ENCODE measurements at places on chromosomes 11 and 22.

- no peak for DNase-seq
These were observed 72.7 kb downstream of the RAB38 start for GRCh38 chr11:88102598-88102934.

DNA sequence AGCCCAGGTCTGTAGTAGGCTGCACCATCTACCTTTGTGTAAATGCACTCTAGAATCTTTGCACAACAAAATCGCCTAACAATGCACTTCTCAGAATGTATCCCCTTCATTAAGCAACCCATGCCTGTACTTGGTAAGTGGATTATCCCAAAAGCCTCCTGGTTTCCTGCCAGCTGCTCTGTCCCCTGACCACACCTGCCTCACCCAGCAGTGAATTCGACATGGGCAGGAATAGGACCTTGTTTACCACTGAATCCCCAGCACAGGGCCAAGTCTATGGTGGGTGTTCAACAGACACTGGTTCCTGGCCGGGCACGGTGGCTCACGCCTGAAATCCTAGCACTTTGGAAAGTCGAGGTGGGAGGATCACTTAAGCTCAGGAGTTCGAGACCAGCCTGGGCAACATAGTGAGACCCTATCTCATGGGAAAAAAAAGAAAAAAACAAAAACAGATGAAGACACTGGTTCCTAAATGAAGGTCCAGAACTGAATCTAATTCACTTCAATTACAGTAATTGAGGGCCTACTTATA, 5.1 kb upstream of the SYCE3 start:
- no peak for DNase-seq

DNA sequence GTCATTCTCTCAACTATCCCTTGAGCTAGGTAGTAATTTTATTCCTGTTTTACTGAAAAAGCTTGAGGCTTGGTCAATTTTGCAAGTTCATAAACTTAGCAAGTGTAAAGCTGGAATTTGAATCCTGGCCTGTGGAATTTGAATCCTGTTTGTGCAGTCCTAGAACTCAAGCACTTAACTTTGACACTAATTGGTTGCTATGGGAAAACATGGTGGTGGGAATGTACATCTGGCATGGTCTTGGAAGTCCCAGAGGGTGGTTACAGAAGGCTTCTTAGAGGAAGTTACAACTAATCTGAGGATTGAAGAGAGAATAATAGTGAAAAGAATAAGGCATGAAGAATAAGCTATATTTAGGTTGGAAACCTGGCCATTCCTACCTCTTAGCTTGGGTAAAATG, 66.5 kb upstream of the LIN7C start:
- DNase-seq: no peak

GRCh38 chr11:12901272-12901671, 107.8 kb upstream of the RASSF10 start:
- DNase-seq: no peak

DNA sequence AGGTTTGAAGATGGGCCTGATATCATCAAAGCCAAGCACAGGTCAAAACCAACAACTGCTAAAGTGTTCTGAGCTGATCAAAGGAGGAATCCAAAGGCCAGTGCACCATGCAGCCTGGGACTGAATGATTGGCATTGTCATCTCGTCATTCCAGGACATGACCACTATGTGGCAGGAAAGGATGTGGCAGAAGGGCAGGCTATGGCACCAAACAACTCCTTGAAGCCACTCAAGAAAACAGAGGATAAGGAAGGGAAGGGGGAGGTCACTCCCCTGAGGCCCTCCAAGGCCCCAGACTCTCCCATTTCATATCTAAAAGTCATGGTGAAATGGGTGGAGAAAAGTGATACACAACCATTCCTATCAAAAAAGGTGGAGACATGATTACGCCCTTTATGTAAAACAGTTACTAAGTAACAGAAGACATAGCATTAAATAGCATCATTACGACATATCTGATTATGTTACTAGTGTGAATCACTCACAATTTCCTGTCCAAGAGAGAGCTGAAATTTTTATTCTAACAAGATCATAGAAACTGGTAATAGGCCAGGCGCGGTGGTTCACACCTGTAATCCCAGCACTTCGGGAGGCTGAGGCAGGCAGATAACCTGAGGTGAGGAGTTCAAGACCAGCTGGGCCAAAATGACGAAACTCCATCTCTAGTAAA, 49.3 kb downstream of the AHNAK start:
- no peak for DNase-seq

DNA sequence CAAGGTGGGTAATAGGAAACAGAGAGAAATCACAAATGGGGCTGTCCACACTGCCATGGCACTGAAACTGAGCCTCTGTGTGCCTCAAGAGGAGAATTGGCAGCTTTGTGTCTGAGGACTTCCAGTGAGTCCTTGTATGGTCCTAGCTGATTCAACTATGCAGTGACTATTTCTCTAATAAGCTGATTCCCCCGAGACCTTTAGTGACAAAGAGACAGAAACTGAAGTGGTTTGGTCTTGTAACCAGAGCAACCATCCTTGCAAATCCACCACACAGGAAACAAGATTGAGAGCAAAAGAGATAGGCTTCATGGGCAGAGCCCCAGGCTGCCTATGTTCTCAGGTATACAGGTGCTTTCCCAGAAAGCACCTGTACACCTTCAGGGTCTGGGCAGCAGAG, 1038.5 kb downstream of the NTM start:
- no peak for DNase-seq

DNA sequence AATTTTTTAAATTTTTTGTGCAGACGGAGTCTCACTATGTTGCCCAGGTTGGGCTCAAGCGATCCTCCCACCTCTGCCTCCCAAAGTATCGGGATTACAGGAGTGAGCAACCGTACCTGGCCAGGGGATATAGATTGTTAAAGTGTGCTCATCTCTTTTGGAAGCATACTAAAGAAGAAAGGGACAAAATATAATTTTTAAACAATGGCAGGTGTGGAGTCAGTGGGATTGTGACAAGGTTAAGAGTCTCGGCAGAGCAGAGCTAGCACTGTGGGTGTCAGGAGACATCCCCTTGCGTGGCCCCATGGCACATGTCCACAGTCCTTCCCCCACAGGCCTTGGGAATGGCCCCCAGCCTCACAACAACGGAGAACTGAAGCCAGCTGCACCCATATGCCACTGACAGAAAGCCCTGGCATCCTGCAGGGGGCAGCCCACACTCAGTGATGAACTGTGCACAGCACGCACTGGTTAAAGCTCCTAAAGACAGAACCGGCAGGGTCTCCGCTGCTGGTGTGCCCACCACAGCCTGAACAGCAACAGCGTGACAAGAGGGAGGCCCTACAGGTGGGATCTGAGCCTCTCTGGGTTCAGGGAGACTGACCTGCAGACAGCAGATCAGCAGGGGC, 29.9 kb downstream of the SERPIND1 start:
- no peak for DNase-seq

- DNase-seq: no peak
These were observed 48.5 kb upstream of the PPP2R1B start for GRCh38 chr11:111814557-111815320.

- no peak for DNase-seq
These were observed 14.4 kb upstream of the ST3GAL4 start for GRCh38 chr11:126340960-126341606.

DNA sequence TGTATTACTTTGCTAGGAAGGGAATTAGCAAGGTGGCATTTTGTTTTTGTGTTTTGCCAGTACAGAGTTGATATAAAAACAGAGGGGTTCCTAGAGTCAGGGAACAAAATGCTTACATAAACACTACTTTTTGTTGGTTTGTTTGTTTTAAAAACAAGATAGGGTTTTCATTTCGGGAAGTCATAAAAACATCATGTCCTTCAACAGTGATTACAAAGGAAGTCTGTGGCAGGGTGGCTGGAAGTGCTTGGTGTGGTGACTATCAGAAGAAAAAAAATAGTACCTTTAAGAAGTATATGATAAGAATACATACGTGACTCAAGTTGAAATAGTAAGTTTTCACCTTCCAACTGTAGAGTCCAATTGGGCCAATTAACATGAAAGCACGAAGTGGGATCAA, 1.2 kb upstream of the IL18 start:
- no peak for DNase-seq

GRCh38 chr11:95977534-95978174, 53.7 kb upstream of the MTMR2 start:
- DNase-seq: no peak

GRCh38 chr22:19464546-19464945, 14.4 kb downstream of the UFD1 start:
- DNase-seq: no peak

DNA sequence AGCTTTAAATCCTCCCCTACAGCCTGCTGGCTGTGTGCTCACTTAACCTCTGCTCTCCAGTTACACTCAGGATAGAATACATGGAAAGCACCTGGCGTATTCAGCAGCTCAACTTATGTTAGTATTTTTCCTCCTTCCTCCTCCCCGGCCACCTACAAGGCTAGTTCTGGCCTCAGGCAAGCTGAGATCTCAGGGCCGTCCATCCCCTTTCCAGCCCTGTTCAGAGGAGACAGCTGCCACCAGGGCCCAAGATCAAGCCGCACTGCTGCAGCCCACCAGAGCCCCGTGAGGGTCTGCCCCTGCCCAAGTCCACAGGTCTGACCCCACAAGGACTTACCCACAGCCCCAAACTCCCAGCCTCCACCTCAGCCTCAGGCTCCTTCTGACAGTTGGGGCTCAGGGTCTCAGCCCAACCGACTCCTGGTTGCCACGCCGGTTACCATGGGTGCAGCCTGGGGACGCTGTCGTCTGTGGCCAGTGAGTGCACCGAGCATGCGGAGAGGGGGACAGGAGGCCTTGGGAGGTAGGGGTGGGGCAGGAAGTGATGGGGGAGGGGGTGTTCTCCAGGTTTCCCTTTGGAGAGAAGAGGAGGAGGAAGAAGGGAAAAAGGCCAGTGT, at the start of gene C11orf16:
C11orf16 (minus strand) TSS at position 384 of the 617 bp plus-strand sequence. CDS start 639 bp downstream, outside the sequence.
- no peak for DNase-seq

DNA sequence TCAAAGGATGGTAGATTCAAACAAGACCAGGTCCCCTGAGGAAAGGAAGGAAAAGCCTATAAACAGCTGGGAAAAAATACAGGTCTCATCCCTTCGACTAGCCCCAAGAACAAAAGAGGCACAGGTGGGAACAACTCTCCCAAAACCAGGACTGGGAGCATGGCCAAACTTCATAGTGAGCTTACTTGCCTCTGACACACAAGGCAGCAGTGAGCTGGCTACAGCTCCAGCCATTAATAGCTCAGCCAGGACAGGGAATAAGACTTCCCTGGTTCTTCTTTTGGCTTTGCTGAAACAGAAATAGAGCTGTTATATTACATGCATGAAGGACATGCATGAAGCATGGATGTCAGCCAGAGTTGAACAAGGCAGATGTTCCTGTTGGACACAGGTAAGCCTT, at the start of gene OR10A2:
OR10A2 (plus strand) TSS at position 97 of the 400 bp plus-strand sequence. CDS start 6,698 bp downstream, outside the sequence.
- no peak for DNase-seq

DNA sequence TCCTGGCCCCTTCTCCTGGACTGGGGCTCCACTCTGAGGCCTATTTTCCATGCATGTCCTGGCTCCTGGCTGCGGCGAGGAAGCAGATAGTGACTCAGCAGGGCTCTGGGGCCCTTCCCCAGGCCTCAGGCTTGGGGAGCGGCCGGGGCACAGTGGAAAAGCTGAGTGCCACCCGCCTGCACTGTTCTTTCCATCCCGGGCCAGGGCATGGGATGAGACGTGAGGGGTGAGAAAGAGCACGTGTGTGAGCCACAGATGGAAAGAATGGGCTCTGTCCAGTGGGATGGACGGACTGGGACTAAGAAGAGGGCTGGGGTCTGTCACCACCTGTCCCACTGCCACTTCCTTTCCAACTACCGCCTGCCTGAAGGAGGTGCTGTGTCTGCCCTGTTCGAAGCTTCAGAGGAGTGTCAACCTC, 12.8 kb downstream of the SLC37A2 start:
- no peak for DNase-seq

DNA sequence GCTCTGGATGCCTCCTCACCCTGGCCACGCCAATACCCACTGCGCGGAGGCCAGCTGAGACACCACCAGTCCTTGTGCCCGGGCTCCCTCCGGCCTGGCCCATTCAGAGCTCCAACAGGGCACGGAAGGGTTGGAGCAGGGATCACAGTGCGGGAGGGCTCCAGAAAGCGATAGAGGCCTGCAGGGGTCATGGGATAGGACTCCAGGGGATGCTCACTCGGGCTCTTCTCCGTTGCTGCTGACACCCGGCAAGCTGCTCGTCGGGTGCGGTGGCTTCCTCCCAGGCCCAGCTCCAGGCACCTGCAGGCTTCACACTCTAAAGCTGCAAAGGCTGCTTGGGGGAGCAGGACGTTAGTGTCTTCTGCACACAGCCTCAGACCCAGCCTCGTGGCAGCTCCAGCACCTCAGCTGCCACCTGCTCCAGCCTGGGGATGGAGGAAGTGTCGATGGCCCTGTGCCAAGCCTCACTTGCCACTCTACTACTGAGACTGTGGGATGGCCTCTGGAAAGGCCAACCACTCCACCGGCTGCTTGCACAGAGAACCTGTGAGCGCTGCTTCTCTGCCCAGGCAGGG, 10.6 kb downstream of the WNT7B start:
- no peak for DNase-seq

DNA sequence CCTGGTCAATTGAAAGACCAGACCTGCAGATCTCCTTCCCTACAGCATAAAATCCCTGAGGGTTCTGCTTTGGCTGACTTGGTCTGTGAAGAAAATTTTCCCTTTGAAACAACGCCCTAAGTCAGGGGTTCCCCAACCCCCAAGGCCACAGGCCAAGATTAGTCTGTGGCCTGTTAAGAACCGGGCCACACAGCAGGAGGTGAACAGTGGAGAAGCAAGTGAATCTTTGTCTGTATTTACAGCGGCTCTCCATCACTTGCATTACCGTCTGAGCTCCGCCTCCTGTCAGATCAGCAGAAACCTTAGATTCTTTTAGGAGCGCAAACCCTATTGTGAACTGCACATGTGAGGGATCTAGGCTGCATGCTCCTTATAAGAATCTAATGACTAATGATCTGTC, 38.2 kb downstream of the CCDC83 start:
- DNase-seq: no peak

- no peak for DNase-seq
These were observed 29.1 kb upstream of the ELFN2 start for GRCh38 chr22:37456346-37456745.

- no peak for DNase-seq
These were observed 71.4 kb downstream of the CHST1 start for GRCh38 chr11:45593992-45594391.

GRCh38 chr11:94154095-94154856, 25.6 kb downstream of the PANX1 start:
- DNase-seq: no peak

DNA sequence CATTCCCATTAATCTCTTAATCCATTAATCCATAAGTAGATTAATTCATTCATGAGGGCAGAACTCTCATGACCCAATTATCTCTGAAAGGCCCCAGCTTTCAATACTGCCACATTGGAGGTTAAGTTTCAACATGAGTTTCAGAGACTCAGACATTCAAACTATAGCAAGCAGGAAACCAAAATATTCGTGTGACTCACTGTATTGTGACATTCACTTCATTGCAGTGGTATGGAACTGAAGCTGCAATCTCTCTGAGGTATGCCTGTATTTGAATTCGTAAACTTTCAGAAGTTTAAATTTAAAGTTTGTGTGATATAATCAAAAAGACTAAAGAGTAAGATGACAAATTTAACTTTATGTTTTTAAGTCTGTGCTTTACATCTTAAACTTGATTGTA, 2.9 kb upstream of the OR52J3 start:
- DNase-seq: no peak

All from nucleus accumbens (tissue), 56 donors.